ENCODE measurements at places on chromosomes 5 and 9.

GRCh38 chr9:34502471-34502870 is 20.3 kb downstream of the ENHO start:
- DNase-seq: no peak

DNA sequence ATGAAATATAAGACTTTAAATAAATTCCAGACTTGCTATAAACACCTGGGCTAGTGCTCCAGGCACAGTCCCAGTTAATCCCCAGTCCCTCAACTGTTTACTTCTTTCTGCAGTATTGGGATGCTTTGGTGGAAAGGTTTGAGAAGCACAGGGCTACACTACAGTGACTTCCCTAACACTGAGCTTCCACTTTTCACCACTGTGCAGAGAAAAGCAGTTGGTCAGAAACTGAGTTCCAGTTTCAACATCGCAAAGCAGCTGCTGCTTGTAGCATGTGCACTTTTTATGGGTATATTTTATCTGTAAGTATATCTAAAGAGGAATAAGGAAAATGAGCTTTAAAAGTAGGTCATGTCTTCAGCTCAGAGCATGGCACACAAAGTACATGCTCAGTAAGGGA is 339.7 kb downstream of the NTRK2 start:
- no peak for DNase-seq

DNA sequence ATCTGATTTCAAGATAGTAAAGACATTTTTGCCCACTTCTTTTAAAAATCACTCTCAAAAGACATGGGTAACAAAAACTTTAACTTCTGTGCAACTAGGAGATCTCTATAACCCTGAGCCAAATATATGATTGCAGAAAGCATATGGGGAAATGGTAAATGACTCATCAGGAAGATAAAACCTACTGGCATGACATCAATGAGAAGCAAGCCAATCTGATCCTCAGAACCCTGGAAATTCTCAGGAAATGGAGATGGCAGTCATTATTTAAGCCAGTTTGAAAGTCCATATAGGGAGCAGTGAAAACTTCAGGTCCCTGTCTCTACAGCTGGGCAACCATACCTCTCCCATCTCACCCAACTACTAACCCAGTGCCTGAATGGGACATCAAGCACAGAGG is 249.7 kb upstream of the NREP start:
- no peak for DNase-seq

DNA sequence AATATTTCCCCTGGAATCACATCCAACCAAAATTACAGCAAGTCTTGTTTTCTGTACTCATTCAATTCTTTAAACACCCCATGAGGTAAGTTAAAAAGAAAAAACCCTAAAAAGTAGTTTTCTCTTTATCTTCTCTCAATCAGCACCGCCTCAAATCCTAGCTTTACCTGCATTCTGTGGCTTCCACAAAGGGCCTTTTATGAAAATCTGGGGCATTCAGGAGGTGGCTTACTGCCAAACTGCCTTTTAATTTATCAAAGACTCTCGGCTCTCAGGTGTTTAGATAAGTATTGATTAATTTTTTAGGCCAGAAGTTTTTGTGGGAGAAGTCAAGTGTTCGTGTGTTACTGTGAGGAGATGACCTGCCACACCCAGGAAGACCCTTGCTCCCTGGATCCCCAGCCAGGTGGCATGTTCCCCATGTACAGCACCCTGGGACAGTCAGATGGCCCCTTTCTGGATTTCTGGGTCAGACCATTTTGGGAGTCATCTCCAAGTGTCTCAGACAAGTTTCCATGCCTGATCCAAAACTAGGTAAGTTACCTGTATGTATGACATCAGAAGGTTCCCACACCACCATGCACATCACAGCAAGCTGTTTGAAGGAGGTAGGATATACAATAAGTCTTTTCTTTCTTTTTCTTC is 6.2 kb upstream of the TMEM171 start:
- DNase-seq: no peak

DNA sequence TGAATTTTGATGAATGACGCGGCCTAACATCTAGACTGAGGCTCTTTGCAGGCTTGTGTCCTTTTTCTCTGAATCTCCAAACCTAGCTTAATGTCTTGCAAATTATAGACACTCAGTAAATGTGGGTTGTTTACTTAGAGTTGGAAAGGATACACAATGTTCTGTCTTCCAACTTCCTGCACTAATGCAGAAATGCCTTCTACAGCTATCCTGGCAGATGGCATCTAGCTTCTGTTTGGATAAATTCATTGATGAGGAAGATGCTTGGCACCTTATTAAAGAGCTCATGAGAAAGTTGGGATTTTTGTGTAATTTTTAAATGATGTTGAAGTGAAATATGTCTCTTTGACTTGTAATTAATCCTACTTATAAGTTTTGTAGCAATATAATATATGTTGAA is 1822.2 kb downstream of the MAT2B start:
- no peak for DNase-seq

GRCh38 chr9:27247756-27248155 is 49.2 kb downstream of the EQTN start:
- no peak for DNase-seq

DNA sequence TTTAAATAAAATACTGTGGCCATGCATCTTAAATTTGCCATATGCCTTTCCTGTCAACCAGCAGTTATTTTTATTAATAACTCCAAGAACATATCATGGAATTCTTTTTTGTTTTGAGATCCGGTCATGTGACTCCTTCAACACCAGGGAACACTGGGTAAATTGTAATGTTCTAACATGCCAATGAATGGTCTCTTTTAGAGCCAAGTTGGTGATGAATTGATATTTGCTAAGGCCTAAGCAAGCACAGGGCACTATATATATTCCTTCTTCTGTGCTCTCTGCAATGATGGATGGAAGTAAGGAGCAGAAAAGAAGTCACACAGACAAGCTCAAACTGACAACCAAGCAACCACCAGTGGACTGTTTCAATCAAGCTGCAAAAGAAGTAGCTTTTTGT is 124.0 kb downstream of the EFNA5 start:
- no peak for DNase-seq

GRCh38 chr5:95818181-95819147 is 4.1 kb downstream of the GLRX start:
- no peak for DNase-seq

- DNase-seq: no peak
Observed at GRCh38 chr5:149857499-149857898, 87.1 kb downstream of the PDE6A start.

- DNase-seq: no peak
Observed at GRCh38 chr5:9251379-9251980, 294.4 kb downstream of the SEMA5A start.

DNA sequence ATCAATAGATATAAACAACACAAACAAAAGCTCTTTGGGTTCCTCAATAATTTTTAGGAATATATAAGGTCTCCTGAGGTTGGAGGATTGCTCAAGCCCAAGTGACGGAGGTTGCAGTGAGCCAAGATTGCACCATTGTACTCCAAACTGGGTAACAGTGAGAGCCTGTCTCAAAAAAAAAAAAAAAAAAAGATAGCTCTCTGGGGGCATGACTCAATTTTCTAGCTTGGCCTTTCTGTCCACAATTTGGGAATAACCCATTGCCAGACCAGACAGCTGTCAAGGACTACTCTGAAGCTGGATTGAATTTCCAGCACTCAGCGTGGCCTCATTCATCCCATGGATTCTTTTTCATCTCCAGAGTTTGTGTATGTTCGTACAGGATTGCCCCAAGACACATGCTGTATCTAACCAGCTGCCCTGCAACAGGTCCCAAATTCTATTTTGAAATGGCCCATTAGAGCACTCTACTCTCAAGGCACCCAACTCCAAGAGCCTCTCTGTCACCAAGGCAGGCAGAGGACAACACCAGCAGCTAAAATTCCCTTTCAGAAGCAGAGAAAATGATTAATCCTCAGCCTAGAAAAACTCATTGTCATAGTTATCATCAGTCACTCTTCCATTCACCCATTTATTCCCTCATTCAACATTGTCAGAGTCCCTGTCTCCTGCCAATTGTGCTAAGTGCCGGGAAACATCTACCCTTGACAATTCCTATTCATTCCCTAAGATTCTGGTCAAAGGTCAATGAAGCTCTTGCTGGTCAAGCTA is 8.7 kb downstream of the FAM193B start:
- no peak for DNase-seq

DNA sequence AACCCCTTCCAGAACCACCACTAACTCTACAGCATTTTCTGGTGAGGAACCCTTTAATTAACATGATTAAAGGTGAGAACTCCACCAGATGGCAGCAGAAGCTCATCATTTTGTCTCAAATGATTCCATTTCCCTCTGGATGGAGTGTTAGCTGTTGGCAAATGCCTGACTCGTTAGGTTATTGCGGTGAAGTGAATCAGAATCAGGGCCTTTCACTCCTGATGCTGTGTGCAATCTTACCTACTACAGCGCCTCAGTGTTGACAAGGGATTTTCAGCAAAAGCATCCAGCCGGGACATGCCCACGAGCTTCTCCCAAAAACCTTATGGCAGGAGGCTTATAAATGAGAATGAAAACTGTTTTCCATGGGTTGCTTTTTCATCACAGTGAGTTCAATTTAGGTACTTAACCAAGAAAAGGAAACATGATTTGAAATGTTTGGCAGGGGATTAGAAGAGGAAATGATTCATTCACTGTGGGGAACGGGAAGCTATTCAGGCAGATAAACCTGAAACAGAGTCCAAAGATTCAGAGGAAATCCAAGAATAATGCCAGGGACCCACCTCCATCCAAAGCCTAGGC is 48.0 kb upstream of the CAST start:
- DNase-seq: no peak

- no peak for DNase-seq
Observed at GRCh38 chr9:133772581-133772980, 34.4 kb upstream of the SARDH start.

DNA sequence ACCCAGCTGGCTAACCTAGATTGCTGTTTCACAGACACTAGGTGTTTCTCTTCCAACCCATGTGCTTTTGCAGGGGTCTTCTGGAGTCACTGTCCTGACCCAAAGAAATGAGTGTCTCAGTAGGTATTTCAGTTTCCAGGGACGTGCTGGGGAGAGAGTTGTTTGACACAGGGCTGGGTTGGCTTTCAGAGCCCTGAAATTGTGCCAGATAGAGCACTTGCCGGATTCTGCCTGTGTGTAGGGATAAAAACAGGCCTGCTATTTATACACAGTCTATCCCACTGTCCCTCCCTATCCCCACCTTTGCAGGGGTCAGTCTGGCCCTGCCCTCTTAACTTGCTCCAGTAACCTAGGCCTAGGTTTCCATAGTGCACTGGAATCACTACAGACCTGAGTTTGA is 957 bp upstream of the HBEGF start:
- no peak for DNase-seq

DNA sequence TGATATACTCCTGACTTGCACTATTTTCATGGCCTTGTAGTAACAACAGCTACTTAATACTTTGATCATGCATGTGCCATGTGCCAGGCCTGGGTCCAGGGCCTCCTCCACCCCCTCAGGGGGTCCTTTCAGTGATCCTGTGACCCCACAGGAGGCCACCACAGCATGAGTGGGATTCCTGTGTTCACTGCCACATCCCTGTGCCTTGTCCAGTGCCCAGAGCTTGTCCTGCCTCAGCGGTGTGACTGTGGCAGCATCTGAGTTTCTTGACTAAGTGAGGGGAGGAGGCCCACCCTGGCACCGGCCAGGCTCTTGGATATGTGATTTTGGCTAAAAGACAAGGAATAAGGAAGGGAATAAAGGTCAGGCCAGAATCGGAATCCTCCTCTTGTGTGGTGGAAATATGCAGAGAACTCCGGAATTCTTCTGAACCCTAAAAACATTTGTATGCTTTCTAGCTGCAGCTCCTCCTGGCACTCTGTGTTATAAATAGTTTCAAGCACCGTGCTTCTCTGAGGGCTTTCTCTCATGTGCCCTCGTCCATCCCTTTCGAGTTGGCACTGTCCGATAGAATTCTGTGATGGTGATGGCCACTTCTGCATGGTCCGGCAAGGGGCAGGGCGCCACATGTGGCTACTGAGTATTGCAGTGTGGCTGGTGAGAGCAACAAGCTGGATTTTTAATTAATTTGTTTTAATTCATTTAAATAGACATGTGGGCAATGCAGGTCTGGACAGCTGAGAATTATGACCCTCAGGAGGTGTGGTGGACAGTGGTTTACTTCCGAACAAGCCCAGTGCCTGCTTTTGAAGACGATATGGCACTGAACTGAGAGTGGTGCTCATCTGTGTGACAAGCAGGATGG is 31.8 kb downstream of the TENT4A start:
- no peak for DNase-seq

- DNase-seq: peak; percentile 22
Observed at GRCh38 chr5:138032028-138032571, 779 bp downstream of the FAM13B start.

DNA sequence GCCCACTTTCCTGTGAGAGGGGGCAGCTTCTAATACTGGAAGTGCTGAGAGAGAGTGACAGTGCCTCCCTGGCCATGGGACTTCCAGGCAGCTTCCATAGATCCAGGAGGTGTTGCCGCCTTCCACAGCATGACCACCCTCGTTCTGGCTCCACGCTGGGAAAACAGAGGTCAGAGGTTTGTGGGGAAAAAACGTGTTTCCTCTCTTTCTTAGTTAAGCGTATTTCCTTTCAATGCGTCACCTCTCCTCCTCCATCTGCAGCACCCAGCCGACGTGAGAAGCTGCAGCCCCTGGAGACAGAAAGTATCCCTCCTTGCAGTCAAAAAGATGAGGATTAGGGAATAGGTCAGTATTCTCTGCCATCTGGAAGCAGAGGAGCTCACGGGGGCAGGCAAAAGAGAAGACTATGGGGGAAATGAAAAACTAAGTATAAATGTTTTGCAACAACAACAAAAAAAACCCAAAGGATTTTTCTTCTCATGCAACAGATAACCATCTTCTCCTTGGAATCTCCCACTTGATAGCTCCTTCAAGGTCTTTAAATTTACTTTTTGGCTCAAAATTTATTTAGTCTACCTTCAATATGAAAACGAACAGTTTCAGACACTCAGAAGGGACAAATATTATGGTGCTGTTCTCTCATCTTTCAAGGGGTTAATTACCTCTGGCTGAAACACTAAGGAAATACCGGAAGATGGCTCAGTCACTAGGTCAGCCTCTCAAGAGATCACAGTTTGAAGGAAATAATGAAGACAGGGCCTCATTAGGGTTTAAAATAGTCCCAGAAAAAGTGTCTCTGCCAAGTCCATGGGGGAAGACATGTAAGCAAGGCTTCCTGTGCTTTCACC is 38.0 kb downstream of the MTMR12 start:
- DNase-seq: no peak

GRCh38 chr9:15007698-15008097 is 97.5 kb upstream of the FREM1 start:
- DNase-seq: no peak

Measured in stimulated activated CD4-positive, alpha-beta T cell treated with anti-CD3 and anti-CD28 coated beads, TNF-alpha, amount 100 ng/mL, for 1 hour (primary cell).